Endothelial cell of umbilical vein (primary cell): ENCODE measurements at places on chromosomes 11 and 22. TPM values are rescaled to one million over a fixed set of nuclear protein-coding genes. Genes with fewer than 3 reads are reported as not detected.

The ATP5MG gene
- 328 and 439 TPM in 2 replicates for polyA plus RNA-seq

The TPH1 gene
- 0.05 and 0.07 TPM in 2 replicates for polyA plus RNA-seq

The OR52H1 gene
- polyA plus RNA-seq: 0.30 and 0.33 TPM in 2 replicates

The C22orf31 gene
- not detected in 2 replicates for polyA plus RNA-seq

The HBG2 gene
- polyA plus RNA-seq: 1.2 TPM in 1 of 2 replicates, not detected in the other

The TRIM51G gene
- polyA plus RNA-seq: not detected in 2 replicates
